Activated CD8-positive, alpha-beta T cell treated with anti-CD3 and anti-CD28 coated beads for 36 hours (primary cell): ENCODE measurements at places on chromosomes 6 and 20. TPM values are rescaled to one million over a fixed set of nuclear protein-coding genes. Genes with fewer than 3 reads are reported as not detected.

Gene MPIG6B
- 0.81 TPM for total RNA-seq

Gene ADGRB3
- not detected for total RNA-seq

Gene SLC17A3
- not detected for total RNA-seq

Gene OLIG3
- total RNA-seq: 0.61 TPM

Gene CST7
- total RNA-seq: 48.5 TPM

Gene PTCHD4
- not detected for total RNA-seq

Gene DEFB118
- total RNA-seq: not detected

Gene NKX2-2
- total RNA-seq: not detected

Gene HEY2
- total RNA-seq: not detected

Gene STK38
- total RNA-seq: 22.9 TPM

Gene LY86
- total RNA-seq: 0.32 TPM

Gene MEP1A
- not detected for total RNA-seq

Gene SMOC2
- total RNA-seq: not detected

Gene CD83
- total RNA-seq: 24.4 TPM

Gene MYB
- 53.6 TPM for total RNA-seq

Gene RIPOR2
- 88.3 TPM for total RNA-seq

Gene C6orf132
- 0.18 TPM for total RNA-seq

Gene HDGFL1
- total RNA-seq: not detected

Gene MDFI
- total RNA-seq: not detected

Gene ARG1
- total RNA-seq: not detected

Gene ALDH5A1
- total RNA-seq: 20.8 TPM

Gene AURKA
- 97.5 TPM for total RNA-seq

Gene ADAT2
- 40.8 TPM for total RNA-seq
